Vagina (tissue), 2 donors: ENCODE measurements at places on chromosomes 4 and X.

DNA sequence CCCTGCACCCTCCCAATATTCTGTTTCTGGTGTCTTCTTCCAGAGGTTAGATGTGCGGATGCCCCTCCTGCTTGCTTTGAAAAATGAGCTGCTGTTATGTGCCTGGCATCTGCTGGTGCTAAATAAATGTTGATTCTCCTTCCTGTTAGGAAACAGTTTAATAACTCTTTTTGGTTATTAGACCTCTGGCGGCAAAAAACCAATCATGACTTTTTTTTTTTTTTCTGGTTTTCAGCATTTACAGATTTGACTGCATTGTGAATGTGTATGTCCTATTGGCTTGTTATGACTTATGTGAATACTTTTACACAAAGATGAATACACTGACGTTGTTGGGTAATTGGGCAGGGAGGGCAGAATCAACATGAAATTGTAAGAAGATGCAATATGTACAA, 13.6 kb upstream of the TMEM156 start:
- no peak for DNase-seq

- DNase-seq, result no peak
Measured at GRCh38 chrX:65532016-65532415, 2.6 kb downstream of the LAS1L start.

DNA sequence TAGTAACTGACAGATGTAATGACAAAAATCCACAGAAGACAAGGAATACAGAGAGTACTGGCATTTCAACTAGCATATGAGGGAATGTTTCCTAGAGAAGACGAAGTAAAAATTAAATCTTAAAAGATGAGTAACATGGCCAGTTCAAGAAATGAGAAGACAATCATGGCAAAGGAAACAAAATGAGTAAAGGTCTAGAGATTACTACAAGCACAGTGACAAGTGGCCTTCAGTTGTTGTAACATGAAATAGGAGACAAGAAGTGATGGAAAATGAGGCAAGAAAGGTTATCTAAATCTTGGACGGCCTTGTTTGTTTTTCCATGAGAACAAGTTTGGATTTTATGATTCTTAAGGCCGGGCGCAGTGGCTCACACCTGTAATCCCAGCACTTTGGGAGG, 81.0 kb downstream of the PPA2 start:
- DNase-seq, result no peak

- DNase-seq, result no peak
Measured at GRCh38 chrX:153539171-153539978, 21.9 kb downstream of the ATP2B3 start.

DNA sequence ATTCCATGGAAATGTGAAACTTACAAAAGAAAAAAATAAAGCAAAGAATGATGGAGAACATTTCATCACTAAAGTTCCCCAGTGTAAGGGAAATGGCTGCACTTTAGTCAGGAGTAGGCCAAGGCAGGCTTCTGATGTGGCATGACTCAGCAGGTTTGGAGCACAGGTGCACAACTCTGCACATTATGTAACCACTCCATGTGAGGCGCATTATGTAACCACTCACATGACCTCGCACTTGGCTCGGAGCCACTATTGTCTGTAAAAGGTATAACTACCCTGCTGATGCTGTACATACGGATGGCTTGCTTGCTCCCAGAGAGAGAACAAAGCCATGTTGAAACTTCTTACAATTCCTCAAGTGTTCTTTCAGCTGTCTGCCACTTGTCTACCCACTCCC, 727.6 kb downstream of the TRAM1L1 start:
- no peak for DNase-seq

DNA sequence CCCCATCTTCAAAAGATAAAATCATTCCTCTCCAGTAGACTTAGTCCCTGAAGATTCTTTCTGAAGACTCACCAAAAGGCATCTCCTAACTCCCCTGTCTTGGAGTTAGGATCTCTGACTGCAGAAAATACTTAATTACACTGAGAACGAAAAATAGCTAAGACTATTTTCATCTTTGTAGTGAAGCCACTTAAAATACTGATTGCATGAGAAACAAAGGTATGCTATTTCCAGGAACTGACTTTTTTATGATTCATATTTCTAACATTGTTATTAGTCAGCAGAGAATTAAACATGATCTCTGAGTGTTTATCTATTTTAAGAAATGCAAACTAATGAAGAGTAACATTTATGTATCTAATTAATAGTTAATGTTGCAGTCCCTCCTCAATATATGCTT, 71.8 kb upstream of the NR3C2 start:
- no peak for DNase-seq

GRCh38 chrX:136029766-136030165, 44.5 kb downstream of the SLC9A6 start:
- DNase-seq, result no peak

DNA sequence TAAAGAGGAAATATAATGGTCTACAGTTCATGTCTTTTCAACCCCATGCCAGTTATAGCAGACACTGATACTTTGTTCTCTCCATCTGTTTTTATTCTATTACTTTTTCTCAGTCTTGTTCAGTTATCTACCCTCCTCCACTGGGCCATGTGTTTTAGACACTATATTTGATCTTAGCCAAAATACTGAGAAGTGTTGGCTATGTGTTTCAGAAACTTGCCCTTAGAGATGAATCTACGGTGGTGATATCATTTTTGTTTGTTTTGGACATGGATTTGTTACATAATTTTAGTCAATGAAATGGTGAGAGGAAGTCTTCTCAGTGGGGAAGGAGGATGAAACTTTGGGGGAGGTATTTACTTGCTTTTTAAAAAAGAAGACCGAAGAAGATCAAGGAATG, 211.5 kb upstream of the DDX53 start:
- DNase-seq, result no peak

DNA sequence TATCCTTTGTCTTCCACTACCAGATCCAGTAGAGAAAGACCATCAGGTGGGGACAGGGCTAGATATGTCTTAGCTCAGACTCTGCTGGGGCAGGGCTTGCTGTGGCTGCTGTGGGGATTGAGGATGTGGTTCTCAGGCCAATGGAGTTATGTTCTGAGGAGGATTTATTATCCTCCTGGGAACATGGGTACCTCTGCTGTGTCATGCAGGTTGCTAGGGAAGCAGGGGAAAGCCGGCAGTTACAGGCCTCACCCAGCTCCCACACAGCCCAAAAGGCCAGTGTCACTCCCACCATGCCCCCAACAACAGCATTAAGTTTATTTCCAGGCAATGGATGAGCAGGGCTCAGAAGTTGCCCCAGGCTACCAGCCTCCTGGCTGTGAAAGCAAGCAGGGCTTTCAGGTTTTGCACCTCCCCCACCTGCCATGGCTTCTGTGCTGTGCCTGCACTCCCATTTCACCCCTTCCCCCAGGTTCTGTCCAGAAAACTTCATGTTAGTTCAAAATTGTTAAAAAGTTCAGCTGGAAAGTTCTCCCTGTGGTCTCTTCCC, 879.9 kb downstream of the ARAP2 start:
- no peak for DNase-seq

DNA sequence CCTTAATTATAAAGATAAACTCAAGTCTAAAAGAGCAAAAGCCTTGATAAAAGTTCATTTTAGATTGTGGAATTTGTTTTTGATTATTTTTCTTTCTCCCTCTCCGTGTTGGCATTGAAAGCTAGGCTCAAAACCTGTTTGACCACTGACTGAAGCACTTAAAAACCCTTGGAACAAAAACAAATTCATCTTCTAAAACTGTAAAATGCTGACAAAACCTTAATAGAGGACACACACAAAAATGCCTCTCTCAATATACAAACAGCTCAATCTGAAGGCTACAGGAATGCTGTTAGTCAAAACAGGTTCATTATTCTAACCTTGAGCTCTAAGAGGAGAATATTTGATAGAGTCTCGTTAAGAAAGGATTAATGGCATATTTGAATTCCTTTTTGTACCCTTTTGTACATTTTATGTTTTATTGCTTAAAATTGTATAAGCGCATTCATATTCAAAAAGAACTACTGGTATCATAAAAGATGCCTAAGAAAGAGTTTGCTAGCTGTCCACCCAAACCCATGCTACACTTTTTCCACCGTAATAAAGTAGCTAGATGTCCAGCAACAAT, 74.3 kb upstream of the NAP1L5 start:
- no peak for DNase-seq

- no peak for DNase-seq
Measured at GRCh38 chr4:182093935-182094334, 149.3 kb upstream of the TENM3 start.

DNA sequence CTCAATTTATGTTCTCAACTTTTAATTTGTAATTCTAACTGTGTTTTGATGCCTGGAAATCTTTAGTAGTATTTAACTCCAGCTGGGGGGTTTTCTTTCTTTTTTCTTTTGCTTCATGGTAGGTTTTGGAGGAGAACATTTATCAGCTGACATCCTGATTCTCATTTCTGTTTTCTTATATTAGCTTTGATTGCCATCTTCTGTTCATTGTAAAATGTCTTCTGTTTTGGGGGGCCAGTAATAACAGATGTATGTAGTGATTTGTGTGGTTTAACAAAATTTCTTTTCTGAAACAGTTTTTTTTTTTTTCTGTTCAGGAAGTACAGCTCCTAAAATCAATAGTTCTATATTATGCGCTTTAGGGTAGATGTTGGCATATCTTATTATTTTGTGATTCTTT, 182.2 kb downstream of the GABRB1 start:
- no peak for DNase-seq

GRCh38 chrX:48071064-48071985, at the start of gene ZNF630:
Gene ZNF630 (minus strand): TSS chrX:48071640. CDS start chrX:48066886, 4,754 bp downstream.
- DNase-seq, result no peak

DNA sequence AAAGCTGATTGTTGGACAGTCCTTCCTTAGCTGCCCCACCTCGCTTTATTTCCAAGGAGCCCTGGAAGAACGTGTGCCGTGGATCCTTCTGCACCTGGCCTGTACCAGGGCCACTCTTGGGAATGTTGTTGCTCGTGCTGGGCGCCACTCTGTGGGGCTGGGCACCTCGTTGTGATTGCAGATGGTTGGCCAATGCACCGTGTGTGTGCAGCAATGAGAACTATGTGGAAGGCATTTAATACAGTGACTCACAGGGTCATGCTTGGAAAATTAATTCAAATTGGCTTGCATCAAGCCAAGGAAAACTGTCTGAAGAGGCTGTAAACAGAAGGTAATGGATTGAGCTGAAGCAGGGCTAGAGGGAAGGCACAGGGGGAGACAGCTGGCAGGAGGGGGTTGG, 37.0 kb upstream of the CD99L2 start:
- no peak for DNase-seq

- DNase-seq, result no peak
Measured at GRCh38 chr4:38145741-38146140, 185.5 kb downstream of the PTTG2 start.

DNA sequence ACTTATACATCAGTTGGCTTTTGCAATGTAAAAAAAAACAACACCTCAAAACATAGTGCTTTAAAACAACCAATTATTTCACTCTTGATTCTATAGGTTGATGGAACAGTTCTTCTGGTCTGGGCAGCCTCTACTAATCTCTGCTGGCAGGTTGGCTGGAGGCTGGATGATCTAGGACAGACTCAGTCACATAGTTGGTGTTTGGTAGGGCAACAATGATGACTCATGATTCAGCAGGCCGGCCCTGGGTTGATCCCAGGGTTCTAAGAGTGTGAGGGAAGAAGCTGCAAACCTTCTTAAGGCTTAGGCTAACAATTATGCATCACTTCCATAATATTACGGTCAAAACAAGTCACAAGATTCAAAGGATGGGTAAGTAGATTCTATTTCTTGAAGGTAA, 558.2 kb downstream of the ZNF674 start:
- no peak for DNase-seq

GRCh38 chr4:45122406-45122805, 396.1 kb upstream of the GNPDA2 start:
- DNase-seq, result no peak

- DNase-seq, result no peak
Measured at GRCh38 chrX:12994321-12994720, 19.4 kb downstream of the TMSB4X start.

DNA sequence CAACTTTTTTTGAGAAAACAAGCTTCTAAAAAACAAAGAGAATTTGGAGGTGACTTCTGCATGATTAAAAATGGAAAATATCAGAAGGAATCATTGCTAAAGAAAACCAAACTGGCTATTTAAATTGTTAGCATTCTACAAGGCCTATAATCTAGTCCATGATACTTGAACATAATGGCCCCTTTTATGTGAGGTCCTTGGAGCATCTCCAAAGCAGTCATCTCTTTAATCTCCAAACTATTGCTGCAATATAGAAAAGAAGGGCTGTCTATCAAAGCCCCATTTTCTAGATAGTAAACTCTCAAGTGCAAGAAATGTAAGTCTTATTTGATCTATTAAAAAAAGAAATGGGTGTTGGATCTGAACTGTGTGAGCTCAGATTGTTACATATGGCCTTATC, 615.1 kb downstream of the CENPC start:
- DNase-seq, result no peak

DNA sequence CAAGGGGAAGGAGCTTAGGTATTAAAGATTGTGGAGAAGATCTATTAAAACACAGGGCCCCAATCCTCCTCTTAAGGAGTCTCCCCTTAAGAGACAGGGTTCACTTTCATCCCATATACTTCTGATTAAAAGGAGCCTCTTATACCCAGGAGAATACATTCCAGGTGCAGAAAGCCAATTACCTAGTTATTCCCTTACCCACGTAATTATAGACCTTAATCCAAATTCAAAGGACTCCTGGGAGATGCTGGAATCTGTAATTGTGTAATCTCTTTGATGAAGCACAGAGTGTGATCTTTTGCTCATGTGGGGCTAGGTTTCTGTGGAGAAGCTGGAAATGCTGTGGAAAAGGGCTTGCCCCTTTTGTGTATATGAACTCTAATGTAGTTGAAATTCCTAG, 1.4 kb upstream of the SEC24B start:
- DNase-seq, result no peak

- DNase-seq, result no peak
Measured at GRCh38 chrX:74117962-74118902, 185.7 kb upstream of the ZCCHC13 start.

DNA sequence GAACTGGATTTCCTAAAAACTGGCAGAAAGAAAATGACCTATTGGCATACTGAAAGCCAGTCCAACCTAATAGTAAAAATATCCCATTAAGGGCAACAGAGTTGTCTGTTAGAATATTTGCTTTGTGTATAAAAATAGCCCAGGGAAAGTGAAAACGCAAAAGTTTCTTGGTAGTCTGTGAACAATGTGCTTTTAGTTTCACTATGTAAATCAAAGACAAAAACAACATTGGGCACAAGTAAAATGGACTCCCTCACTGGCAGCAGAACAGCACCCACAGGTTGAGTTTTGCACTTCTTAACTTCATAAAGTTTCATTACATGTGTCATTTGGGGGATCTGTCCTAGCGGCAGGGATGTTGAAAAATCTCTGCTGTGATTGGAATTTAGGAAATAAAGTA, 4.3 kb upstream of the FGG start:
- DNase-seq, result no peak

GRCh38 chr4:78423790-78424189, 127.8 kb upstream of the ANXA3 start:
- DNase-seq, result no peak

- no peak for DNase-seq
Measured at GRCh38 chr4:76902233-76902890, 4.4 kb upstream of the SOWAHB start.
